ENCODE measurements at places on chromosomes 6 and 20. TPM values are rescaled to one million over a fixed set of nuclear protein-coding genes. Genes with fewer than 3 reads are reported as not detected.

SOX18 gene
- 4.2 TPM for total RNA-seq

TMEM74B gene
- total RNA-seq, result not detected

DNA sequence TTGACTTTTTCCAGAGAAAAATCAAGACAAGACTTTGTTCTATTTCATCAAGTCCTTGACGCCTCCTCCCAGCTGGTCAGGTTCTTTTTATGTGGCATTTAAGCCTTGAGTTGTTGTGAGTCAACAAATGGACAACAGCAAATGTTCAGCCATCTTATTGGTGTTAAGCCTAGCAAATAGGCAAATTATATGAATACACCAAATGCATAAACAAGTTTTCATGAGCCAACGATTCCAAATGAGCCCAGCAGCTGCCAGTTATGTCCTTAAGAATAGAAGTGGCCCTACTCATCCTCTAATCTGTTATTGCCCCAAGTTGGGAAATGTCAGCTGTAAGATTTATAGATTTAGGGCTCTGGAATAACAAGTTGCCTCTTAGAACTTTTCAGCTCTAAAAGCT, 312.0 kb downstream of the SOX4 start:
- no peak overlapping the region for H3K27ac ChIP-seq
- peaks cover 4% of the 10 kb centered on the region for H3K4me1 ChIP-seq
- H3K4me3 ChIP-seq, result no peak overlapping the region
- H3K27me3 ChIP-seq, result no peaks in the 10 kb centered on the region
- H3K36me3 ChIP-seq, result no peaks in the 10 kb centered on the region
- no peak for DNase-seq

- H3K4me1 ChIP-seq, result no peaks in the 10 kb centered on the region
- no peaks in the 10 kb centered on the region for H3K27me3 ChIP-seq
- no peaks in the 10 kb centered on the region for H3K36me3 ChIP-seq
These were observed 823.9 kb downstream of the PHF3 start for GRCh38 chr6:64459411-64459944.

DNA sequence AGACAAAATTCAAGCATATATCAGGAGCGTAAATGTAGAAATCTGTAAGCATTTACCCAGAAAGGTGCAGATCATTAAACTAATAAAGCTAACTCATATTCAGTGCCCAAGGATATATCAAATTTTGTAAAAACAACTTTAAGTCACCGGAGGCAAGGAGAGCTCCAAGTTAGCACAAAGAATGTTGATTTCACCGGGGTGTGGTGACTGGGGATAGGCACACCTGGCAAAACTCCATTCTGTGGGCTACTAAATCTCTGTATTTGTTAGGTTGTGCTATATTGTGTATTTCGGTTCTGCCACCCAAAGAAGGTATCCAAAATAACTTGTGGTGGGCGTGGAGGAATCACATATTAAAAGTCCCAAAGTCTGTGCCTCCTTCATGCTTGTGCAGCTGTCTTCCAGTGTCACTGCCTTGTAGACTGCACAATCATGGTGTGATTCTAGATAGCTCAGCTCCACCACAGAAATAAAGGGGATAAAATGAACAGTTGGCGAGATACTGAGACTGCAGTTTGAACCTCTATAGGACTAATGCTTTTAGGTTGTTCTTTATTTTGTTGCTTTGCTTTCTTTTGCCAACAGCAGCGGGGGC, 111.6 kb downstream of the GMDS start:
- no peak for DNase-seq
- no peak overlapping the region for H3K4me3 ChIP-seq
- peaks cover 6% of the 10 kb centered on the region for H3K4me1 ChIP-seq
- H3K27ac ChIP-seq, result no peak overlapping the region
- no peaks in the 10 kb centered on the region for H3K36me3 ChIP-seq
- H3K27me3 ChIP-seq, result no peaks in the 10 kb centered on the region

DNA sequence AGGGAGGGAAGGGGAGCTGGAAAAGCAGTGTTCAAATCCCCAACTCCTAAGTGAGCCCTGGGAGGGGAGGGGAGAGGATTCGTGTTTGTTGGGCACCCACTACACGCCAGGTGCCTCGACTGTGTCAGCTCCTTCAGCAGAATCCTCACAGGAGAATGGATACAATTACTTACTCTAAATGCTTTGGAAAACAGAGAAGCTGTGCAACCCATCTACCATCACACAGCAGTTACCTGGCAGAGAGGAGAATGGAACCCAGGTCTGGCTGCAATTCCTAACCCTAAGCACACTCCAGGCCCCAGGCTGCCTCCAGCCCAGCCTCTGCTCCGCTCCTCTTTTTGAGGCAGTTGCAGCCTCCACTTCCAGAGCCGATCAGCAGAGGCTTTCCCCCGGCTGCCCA, 86.4 kb upstream of the PTPN1 start:
- no peaks in the 10 kb centered on the region for H3K27me3 ChIP-seq
- peaks cover 12% of the 10 kb centered on the region for H3K4me1 ChIP-seq
- DNase-seq, result no peak
- H3K36me3 ChIP-seq, result no peaks in the 10 kb centered on the region
- peak overlapping the region; percentile 42 for H3K27ac ChIP-seq

Data from thoracic aorta (tissue), 2 donors.